ELR (cell line): ENCODE measurements at places on chromosomes 6 and 20.

- DNase-seq: no peak
These were observed 371.2 kb downstream of the PREX1 start for GRCh38 chr20:48456366-48457192.

DNA sequence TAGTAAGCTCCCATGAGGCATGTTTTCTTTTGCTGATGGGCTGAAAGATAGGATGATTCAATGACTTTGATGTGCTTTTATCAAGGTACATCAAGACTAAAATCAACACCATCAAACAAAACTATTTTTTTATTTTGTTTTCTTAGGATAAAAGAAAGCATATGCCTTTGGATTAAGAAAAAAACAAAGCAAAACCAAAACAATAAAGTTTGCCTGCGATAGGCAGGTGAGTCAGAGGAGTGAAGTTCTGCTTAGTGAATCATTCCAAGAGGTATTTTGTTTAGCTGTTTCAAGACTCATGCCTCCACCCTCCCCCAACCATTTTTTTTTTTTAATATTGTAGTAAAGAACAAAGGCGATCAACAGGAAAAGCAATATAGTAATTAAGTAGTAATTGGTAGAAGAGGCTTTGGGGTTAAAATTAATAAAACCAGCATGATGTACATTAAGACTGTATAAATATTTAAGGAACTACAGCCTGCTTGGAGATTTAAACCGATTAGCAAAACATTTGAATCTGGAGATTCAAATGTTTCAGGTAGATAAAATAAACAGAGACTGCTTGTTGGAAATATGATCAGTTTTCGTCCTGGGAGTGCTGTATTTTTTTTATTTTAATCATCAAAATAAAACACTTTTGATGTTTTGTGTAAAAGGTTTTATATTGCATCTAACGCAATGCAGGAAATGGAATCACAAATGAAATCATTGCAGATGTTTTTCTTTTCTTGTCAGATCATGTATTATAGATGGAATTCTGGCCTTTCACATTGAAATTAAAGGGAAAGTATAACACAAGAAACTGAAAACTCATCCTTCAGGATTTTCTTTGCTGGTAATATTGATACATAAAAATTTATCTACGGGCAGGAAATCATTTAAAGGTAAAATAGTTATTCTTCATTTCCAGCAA, 482.3 kb upstream of the MANEA start:
- peak; percentile 6 for DNase-seq

DNA sequence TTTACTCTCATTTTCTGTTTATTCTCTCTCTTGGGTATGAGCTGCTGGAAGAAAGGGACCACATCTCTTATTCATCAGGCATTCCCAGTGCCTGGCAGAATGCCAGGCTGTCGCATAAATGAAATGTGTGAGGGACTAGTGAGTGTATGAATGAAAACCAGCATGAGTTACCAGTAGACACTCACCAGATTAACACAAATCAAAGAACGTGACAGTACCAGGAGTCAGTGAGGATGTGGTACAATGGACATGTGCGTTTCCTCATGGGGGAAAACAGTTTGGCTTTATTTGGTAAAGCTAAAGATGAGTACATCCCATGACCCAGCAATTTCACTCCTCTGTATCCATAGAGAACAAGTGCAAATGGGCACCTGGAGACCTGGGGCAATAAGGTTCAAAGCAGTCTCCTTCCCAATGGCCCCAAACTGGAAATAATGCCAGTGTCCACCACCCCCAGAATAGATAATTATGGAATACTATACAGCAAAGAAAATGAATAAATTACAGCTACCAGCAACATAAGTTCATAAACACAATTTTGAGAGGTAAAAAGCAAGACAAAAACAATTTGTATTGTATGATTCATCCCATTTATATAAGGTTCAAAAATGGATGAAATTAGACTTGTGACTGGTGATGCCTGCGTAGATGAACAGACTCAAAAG, 93.3 kb downstream of the CDH22 start:
- peak; percentile 32 for DNase-seq

DNA sequence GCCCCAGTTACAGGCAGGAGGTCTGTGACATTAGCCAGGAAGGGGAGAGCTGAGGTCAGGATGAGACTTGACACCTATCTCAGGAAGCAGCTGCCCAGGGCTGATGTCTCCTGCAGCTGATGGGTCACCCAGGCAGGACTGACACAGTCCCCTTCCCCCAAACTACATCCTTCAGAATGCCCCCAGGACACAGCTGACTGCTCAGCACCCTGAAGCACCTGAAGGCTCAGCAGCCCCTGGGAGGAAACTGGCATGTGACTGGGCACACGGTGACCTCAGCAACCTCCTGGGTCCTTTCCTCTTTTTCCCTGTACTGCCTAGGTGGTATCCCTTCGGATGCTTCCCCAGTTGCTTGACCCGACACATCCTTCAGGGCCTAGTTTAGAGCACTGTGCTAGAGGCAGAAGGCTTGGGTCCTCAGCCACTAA, 1.9 kb downstream of the SDC4 start:
- peak; percentile 45 for DNase-seq

DNA sequence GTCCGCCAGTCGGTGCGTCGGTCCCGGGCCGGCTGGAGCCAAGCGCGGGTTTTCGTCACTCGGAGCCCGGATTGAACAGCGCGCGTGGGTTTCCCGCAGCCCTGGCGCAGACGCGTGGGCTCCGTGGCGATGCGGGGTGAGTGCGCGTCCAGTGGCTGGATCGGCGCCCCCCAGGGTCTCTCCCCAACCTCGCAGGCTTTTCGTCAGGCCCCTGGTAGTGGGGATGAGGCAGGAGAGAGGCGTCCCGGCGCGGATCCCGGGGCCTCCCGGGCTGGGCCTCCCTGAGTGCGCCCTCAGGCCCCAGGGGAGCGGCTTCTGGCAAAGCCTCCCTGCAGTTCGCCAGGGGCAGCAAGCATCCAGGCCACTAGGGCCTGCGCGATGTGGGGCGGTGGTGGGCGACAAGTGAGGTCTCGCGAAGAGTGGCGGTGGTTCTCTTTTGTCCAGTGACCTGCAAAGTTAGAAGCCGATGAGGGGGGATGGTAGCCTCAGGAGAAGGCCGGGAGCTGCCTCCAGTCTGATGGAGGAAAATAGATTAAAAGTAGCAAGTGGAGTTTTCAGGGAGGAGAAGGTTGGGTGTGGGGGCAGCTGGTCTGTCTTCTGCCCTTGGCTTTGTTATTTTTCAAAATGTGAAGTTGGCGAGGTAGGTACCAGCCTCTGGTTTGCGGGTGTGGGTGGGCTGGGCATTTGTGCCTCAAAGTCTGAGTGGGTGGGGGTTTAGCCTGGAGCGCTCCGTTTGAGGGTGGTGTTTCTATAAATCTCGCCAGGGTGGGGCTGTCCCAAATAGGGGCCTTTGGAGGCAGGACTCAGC, 1.6 kb downstream of the TOX2 start:
- DNase-seq: peak; percentile 66

DNA sequence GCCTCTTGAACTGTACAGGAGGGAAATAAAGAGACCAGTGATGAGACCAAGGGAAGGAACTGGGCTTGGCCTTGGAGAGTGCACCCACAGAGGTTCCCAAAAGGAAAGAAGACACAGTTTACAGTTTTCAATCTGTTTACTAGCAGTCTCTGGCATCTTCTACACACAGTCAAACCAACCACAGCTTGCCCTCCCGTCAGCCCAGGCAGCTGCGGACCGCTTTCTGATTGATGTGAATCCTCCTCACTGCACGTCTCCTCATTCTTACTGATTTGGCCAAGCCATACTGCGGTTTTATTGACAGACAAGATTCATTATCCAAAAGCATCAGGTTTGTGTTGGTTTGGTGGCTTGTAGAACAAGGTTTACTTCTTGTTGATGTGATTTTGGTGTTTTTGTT, 104.5 kb upstream of the ASF1A start:
- no peak for DNase-seq

GRCh38 chr6:126539022-126539421, 199.1 kb downstream of the CENPW start:
- DNase-seq: peak; percentile 79

- DNase-seq: no peak
These were observed 145.2 kb downstream of the PDE7B start for GRCh38 chr6:135996668-135997067.

- DNase-seq: no peak
These were observed 7.8 kb upstream of the PLTP start for GRCh38 chr20:45919542-45920399.

DNA sequence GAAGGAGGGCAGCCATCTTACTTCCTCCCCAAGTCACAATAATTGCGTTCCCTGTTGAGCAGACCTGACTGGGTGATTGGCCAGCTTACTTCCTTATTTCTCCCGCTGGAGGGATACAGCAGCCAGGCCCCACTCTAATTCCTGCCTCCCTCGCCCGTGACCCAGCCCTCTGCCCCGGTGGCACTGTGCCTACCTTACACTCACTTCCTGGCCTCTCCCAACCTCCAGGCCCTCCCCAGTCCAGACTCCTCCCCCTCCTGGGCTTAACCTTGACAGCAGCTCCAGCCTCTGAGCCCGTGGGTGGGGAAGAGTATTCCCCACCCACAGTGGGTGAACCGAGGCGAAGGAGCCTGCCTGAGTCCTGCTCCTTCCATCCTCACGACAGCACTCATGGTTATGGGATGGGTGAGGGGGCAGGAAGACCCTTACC, 3.0 kb downstream of the BAK1 start:
- DNase-seq: no peak

GRCh38 chr20:54515793-54516628, 40.6 kb downstream of the DOK5 start:
- DNase-seq: no peak

GRCh38 chr6:90146921-90147649, 149.6 kb downstream of the BACH2 start:
- no peak for DNase-seq

DNA sequence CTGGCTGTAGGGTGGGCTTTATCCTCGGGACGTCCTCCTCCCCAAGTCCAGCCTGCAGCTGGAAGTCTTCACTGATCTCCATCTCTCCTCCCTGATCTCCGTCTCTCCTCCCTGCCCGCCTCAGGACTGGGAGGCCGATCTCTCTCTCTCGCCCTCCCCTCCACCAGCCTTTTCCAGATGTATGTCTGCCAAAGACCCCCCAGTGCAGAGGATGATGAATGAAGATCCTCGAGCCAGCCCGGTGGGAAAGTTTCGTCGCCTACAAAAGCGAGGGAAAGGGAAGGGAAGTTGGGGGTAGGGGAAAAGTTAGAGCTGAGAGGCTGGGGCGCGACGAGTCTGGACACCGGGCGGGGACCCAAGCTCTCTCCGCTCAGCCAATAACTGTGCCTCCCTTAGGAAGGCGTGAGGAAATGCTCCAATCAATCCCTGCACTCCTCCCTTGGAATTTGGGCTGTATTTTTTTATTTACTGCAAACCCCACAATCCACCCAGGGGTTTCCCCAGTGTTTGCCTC, 595 bp upstream of the SRF start:
- DNase-seq: peak; percentile 90

- DNase-seq: peak; percentile 33
These were observed 523 bp upstream of the COX7A2 start for GRCh38 chr6:75244063-75244584.

GRCh38 chr6:136961848-136962247, 39.7 kb downstream of the SLC35D3 start:
- DNase-seq: no peak

DNA sequence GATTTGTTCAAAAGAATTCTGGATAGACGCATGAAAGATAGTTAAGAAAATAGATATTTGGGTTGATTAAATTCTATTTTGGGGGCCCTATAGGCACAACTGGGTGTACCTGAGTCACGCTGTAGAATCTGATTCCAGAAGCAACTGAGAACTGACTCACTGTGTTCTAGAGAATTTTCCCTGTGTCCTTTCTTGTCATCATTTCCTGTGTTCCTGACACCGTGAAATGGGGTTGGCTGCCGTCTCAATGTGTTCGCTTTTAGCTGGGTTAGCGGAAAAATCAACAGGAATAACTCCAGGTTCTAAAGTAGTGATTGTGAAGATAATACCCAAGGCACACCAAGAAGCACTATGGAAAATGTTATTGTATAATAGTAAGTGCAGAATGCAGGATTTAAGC, 5.0 kb downstream of the GCNT2 start:
- DNase-seq: peak; percentile 72

DNA sequence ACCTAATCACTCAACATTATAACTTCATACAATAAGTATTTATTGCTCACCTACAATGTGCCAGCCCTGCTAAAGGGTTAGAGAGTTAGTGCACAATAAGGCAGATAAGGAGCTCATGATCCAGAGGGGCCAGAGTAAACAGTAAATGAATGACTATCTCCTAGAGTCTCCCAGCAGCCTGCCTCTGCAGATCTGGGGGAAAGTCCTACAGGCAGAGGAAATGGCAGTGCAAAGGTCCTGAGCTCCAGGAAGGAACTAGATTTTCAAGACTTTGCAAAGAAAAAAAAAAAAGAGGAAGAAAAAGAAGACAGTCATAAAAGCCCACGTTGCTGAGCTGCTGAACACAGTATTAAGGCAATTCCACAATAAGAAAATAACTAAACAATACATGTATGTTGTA, 160.1 kb downstream of the SIM1 start:
- no peak for DNase-seq

GRCh38 chr6:139905404-139906052, 531.1 kb upstream of the CITED2 start:
- no peak for DNase-seq

DNA sequence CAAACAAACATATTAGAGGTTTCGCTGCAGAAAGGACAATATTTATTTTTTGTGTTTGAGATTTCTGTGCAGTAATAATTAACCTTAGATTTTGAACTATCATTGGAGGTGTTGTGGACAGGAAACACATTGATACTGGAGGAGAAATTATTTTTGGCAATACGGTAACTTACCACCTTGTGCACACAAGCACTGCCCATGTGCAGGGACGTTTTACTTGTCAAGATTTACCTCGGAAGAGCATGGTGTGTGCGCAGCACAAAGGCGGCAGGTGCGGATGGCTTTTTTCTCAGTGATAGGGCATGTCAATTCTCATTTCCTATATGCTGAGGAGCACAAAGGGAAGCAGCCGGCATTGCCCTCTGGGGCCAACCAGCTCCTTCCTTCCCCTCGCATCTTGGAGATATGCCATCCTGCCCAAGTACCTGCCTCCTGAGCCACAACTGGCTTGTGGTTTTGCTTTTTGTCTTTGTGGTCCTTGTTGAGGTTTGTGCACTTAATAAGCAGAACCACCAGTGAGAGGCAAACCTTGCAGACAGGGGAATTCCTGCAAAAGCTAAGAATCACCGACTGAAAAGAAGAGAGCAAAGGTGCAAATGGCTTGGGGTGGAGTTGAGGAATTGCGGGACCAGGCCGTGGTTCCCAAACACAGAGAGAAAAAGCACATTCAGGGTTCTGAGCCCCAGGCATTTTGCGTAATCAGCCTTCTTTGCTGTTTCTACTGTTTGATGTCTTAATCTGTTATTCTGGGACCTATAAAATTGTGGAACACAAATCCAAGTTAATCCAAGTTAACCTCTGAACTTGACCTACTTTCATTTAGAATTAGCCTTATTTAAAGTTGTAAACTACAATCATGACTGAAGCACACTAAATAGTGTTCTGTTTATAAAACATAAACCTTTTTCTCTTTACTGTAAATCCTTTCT, 21.9 kb downstream of the SAMD5 start:
- DNase-seq: no peak
